ENCODE measurements at places on chromosomes 13 and 19.

- peak; percentile 51 for DNase-seq
Observed at GRCh38 chr19:46713781-46714443, 3.0 kb downstream of the PRKD2 start.

DNA sequence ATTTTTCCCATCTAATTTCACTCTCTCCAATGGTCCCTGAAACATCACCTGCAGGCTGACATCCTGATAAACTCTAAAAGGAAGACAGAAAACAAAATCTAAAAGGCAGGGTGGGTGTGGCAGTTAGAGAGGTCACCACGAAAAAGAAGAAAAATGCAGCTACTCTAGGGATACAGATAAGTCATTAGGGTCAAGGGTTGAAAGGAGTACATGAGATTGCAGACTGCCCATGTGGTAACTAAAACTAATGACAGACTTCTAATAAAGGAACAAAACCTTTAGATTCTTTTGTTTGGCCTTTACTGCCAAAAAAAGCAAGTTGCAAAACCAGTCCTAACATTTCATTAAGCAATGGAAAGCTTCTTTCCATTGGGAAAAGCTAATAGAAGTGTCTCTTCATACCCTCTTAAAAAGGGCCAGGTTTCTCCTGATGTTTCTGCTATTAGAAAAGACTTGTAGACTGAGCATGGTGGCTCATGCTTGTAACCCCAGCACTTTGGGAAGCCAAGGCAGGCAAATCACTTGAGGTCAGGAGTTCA lies 31.0 kb downstream of the THSD1 start:
- DNase-seq = no peak

DNA sequence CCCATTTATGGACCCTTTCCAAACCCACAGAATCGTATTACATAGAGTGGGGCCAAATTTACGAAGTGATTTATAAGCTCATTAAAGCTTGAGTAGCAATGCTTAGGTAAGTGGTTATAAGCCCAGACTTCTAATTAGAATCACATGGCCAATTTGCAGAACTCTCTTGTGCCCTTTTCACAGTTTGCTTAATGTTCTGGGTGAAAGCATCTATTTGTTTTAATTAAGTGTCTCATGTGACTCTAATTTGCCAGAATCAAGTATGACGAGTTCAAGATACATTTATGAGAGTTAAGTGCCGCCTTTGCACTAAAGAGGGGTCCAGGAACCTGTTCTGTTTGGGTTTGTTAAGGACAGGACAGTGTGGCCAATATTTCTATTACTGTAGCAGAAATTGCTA lies 46.0 kb upstream of the ZNF681 start:
- no peak for DNase-seq

- DNase-seq = no peak
Observed at GRCh38 chr19:19345232-19345631, 24.6 kb downstream of the MAU2 start.

- DNase-seq = peak; percentile 62
Observed at GRCh38 chr19:5578097-5578846, 10.5 kb upstream of the TINCR start.

GRCh38 chr19:31139871-31140505 lies 209.2 kb downstream of the TSHZ3 start:
- no peak for DNase-seq

DNA sequence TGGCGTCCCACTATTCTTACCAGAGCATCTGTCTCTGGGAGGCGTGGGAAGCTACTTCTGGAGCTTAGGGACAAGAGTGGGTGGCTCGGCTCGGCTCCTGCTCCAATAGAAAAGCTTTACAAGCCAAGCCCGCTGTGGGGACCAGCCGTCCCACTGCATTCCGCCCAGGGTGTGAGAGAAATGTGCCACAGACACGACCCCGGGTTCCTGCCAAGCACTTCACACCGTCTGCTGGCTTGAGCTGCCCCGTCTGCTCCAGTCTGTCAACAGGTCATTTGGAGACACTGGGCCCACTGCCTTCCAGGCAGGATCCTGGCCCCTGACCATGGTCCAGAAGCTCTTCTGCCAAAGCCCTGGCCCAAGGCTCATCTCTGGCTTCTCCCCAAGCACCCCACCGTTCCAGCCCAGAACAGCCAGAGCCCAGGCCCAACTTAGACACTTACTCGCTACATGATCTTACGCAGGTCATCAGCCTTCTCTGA lies 6.5 kb upstream of the FKRP start:
- DNase-seq = no peak

DNA sequence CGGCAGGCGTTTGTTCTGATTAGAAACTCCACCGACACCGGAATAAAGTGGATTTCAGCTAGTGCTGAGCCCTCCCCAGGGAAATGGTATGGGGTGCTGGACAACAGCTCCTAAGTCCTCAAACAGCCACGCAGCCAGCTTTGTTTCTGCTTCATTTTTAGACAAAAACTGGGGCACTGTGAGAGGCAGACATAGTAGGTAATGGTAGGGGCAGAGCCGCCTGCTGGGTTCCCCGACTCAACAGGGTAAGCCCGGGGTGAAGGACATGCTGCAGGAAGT lies 39.7 kb downstream of the CARS2 start:
- no peak for DNase-seq
